Upper lobe of right lung (tissue), 1 donor: ENCODE measurements at places on chromosomes 12 and 14. TPM values are rescaled to one million over a fixed set of nuclear protein-coding genes. Genes with fewer than 3 reads are reported as not detected.

Gene GLIPR1L1
- not detected for total RNA-seq

Gene IRAK3
- total RNA-seq: 44.6 TPM

Gene IAPP
- not detected for total RNA-seq

Gene ABCC9
- total RNA-seq: 32.6 TPM

Gene MYO1A
- 1.4 TPM for total RNA-seq

Gene OTOGL
- total RNA-seq: 0.09 TPM

Gene GRIP1
- 5.2 TPM for total RNA-seq

GRCh38 chr12:54306925-54307741 lies 6.3 kb upstream of the NFE2 start:
- DNase-seq: peak; percentile 97

- DNase-seq: no peak
These were observed 65.1 kb downstream of the DIP2B start for GRCh38 chr12:50569876-50570275.

DNA sequence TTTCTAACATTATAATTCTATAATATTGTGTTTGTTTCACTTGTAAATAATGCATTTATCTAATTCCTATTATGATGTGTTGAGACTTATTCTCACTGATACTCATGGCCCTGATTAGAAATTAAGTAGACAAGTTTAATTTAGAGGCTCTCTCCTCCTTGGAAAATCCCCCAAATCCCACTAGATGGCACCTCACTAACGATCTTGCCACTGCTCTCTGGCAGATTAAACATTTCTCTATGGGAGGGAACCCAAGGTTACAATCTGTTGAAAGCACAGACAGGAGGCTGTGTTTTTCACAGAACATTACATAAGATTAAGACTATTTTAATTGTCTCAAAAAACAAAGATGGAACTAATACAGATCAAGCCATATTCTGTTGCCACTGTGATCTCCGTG lies 318.7 kb downstream of the LRFN5 start:
- no peak for DNase-seq

- DNase-seq: no peak
These were observed 2.0 kb downstream of the SIX1 start for GRCh38 chr14:60647081-60647836.

- DNase-seq: no peak
These were observed 175.6 kb downstream of the GLT1D1 start for GRCh38 chr12:129028844-129029243.

- DNase-seq: no peak
These were observed 73.6 kb downstream of the SSPN start for GRCh38 chr12:26268841-26269561.

GRCh38 chr14:52951681-52952554 lies 1.1 kb upstream of the FERMT2 start:
- no peak for DNase-seq

DNA sequence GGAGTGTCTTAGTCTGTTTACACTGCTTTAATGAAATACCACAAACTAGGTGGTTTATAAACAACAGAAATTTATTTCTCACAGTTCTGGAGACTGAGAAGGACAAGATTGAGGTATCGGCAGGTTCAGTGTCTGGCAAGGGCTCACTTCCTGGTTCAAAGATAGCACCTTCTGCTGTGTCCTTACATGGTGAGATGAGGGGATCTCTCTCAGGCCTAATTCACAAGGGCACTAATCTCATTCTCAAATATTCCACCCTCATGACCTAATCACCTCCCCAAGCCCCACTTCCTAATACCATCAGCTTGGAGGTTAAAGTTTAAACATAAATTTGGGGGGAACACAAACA lies 35.0 kb upstream of the PLEK2 start:
- DNase-seq: no peak

- DNase-seq: no peak
These were observed 206.2 kb downstream of the PPM1H start for GRCh38 chr12:62728741-62729140.

DNA sequence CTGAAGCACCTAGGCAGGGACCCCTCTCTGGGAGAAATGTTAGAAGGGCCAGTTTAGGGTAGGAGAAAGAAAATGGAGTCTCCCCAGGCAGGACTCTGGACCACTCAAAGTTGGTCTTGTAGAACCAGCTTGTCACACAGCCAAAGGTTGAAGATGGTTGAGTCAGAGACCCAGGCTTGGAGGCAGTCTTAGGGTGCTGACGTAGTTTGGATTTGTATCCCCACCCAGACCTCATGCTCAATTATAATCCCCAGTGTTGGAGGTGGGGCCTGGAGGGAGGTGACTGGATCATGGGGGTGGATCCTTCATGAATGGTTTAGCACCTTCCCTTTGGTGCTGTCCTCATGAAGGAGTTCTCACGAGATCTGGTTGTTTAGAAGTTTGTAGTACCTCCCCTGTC lies 121.2 kb downstream of the CRACR2A start:
- DNase-seq: no peak

- DNase-seq: no peak
These were observed 325.6 kb upstream of the TMEM132C start for GRCh38 chr12:127941332-127941731.

DNA sequence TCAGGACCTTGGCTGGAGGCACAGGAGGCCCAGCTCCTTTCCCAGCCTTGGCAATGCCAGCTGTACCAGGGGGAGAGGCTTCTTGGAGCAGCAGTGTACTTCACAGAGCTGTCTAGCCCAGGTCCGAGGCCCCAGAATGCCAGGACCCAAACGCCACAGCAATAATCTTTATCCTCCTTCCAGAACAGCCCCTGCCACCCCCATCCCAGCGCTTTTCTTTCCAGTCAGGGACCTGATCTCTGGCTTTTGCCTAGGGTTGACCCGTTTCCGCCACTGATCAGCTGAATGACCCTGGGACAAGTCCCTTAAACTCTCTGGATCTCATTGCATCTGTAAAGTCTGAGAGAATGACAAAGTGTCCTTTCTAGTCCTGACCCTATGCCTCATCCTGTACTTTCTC lies 5.1 kb downstream of the LAG3 start:
- no peak for DNase-seq

GRCh38 chr14:21978184-21978998 lies 304.8 kb upstream of the OR4E1 start:
- peak; percentile 61 for DNase-seq

DNA sequence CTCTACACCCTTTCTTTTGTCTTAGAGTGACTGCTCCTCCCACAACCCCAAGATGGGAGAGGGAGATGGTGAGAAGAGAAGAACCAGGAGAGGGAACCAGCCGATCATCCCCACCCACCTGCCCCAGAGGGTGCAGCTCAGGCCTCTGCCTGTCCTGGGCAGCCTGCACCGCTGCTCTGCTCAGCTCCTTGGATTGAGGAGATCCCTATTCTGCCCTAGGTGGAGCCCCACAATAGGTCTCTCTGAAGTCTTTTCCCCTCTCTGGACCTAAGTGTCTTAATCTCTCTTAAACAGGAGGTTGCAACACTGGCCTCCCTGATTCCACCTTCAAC lies 2.2 kb downstream of the ANKRD33 start:
- DNase-seq: no peak

DNA sequence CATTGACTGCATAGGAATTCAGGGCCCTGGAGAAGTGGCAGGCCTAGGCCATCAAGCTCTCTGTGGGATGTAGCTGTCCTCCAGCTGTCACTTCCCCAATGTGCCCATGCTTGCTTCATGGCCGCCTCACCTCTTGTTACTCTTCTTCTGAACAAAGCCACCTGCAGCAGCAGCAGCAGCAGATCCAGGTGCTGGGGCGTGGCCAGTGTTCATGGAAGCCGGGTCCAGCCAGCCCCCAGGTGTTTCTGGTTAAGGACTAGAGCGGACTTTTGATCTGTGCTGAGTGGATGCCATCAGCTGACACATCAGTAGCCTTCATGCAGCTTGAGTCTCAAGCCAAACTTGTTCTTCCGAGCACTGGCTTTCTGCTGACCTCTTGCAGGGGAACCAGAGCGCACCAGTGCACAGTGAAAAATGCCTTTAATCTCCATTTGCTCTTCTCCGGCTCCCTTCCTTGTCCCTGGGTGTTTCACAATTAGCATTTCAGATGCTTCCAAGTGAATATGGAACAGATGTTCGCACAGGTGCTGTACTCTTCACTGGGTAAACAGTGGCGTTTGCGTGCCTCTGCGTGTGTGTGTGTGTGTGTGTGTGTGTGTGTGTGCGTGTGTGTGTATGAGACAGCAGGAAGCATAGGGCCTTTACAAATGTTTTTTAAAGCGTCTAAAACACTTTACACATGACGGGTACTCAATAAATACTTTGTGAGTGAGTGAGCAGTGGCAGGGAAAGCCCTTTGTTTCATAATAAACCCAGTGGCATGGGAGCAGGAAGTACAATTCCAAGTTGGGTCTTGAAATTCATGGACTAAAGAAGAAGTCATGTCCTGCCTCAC lies 20.1 kb downstream of the TPCN1 start:
- no peak for DNase-seq

DNA sequence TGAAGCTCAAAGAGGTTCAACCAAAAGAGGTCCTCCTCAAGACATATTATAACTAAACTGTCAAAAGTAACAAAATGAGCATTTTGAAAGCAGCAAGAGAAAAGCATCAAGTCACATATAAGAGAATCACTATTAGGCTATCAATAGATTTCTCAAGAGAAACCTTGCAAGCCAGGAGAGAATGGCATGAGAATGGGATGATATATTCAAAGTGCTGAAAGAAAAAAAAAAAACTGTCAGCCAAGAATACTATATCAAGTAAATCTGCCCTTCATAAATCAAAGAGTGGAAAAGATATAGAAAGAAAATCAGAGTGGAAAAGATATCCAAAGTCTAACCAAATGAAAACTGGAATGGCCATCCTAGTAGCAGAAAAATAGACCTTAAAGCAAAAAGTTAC lies 39.3 kb upstream of the TSPAN11 start:
- DNase-seq: no peak

- no peak for DNase-seq
These were observed 1.1 kb upstream of the MTA1 start for GRCh38 chr14:105418269-105419194.

DNA sequence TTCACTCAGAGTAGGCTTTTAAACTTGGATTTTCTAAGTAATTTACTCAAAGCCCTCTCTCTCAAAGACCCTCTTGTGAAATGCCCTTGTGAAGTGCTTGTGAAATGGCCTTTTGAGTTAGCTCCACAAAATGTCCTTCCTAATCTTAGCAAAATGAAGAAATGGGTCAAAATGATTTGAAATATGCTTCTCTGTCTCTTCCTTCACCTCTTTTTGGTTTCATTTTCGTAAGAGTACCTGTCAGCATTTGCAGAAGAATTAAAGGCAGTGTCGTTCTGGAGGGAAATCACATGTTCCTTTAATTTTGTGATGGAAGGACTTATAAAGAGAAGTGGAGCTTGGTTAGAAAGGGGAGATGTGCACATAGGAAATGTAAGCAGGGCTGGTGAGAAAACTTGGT lies 93.7 kb downstream of the HMGA2 start:
- no peak for DNase-seq

- DNase-seq: no peak
These were observed 450 bp downstream of the SINHCAF start for GRCh38 chr12:31325524-31325875.

DNA sequence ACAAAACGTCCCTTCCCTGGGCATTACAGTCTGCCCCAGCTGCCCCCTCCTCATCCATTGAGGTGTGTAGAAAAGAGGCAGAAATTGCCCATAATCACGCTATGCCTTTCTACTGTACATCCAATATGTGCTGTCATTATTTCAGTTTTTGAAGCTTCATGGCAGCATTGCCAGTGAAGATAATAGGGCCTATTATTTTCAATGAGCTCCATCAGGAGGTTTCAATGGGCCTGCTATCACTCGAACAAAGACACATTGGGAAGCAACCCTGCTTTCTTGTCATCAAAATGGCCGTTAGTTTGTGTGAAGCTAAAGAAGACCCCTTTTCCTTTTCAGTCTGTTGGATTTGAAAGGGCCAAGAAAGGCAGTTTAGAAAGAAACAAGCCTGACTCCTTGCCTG lies 653.8 kb downstream of the NOVA1 start:
- no peak for DNase-seq

GRCh38 chr12:52795694-52796428 lies at the start of gene KRT3:
KRT3 (minus strand) TSS chr12:52796117; CDS start chr12:52796042, 75 bp downstream.
- peak; percentile 44 for DNase-seq
